AG09309 (cell line): ENCODE measurements at places on chromosomes 4 and X.

- no peak for DNase-seq
Measured at GRCh38 chr4:139146926-139147629, 29.9 kb downstream of the ELF2 start.

- no peak for DNase-seq
Measured at GRCh38 chr4:158046345-158046744, 126.5 kb downstream of the GASK1B start.

DNA sequence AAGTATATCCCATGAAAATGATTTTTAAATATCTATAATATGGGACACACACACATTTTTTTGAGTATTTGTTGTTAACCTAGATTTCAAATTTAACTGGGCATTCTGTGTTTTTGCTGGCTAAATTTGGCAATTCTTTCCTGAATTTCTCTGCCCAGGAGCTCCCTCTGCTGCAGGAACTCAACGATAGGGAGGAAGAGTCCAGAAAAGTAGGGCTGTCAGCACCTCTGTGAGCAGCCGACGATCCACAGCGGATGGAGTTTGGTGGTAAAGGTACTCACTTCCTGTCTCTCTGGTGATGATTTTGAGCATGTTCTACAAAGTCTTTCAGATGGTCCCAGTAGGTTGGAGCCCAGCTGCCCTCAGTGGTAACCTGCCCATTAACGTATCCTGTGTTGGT, 23.1 kb upstream of the TMEM184C start:
- DNase-seq = no peak

- DNase-seq = no peak
Measured at GRCh38 chr4:7394681-7395451, 39.9 kb downstream of the PSAPL1 start.

GRCh38 chr4:40842318-40842717, 92.6 kb downstream of the NSUN7 start:
- DNase-seq = no peak

- no peak for DNase-seq
Measured at GRCh38 chr4:180434131-180434895, 1808.9 kb upstream of the TENM3 start.

DNA sequence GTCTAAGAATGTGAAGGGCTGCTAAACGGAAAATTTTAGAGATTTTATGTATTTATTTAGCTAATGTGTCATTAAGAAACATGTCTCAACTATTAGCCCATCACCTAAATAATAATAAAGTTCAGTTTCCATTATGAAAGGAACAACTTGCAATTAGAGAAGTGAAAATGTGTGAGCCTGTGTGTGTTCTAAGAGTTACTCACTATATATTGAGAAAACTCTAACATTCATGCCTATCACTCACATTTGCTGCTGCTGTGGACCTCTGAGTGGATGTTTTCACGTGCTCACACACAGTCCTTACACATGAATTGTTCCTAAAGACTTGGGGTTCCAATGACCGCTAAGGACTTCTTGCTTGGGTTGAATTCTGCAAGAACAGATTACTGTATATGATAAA, 364.0 kb downstream of the TMA16 start:
- DNase-seq = no peak

DNA sequence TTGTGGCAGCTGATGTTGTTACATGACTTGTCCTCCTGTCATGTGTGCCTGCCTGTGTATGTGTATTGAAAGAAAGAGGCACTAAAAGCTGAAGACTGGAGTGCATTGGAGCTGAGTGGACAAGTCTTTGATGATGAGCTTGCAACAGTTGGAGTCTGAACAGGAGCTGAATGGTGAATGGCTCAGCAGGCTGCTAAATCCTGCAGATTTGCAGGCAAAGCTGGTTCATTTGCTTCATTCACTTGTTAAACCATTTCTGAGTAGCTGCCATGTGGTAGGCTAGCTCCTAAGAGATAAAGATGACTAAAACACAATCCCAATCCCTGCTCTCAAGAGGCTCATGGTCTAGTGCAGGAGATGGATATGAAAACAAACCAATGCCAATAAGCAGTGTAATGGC, 217.3 kb downstream of the CHRDL1 start:
- no peak for DNase-seq

DNA sequence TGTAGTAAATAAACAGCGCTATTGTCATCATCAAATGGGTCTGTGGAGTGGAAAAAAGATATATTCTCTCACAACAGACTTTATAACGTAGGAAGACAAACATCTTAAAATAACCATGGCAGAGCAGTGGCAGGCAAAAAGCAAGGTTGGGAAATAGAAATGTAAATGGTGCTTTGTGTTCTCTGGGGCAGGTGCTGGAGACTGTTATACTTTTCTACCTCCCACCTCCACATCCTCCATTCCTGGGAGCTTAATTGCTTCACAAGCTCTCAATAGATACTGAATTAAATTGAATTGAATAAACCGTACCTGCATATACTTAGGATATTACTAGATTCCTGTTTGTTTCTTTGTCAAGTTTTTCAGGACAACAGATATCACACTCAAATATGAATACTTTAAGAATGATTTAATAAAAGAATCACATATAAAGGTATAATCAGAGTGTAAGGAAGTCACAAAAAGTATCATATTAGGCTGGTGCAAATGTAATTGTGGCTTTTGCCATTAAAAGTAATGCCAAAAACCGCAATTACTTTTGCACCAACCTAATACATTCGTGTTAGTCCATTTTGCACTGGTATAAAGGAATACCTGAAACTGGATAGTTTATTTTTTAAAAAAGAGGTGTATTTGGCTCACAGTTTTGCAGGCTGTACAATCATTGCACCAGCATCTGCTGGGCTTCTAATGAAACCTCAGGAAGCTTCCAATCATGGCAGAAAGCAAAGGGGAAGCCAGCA, 367.3 kb downstream of the GRIA2 start:
- DNase-seq = no peak

GRCh38 chrX:148615491-148615890, 115.1 kb downstream of the AFF2 start:
- DNase-seq = no peak

GRCh38 chrX:16113978-16114565, 9.3 kb upstream of the GRPR start:
- no peak for DNase-seq

DNA sequence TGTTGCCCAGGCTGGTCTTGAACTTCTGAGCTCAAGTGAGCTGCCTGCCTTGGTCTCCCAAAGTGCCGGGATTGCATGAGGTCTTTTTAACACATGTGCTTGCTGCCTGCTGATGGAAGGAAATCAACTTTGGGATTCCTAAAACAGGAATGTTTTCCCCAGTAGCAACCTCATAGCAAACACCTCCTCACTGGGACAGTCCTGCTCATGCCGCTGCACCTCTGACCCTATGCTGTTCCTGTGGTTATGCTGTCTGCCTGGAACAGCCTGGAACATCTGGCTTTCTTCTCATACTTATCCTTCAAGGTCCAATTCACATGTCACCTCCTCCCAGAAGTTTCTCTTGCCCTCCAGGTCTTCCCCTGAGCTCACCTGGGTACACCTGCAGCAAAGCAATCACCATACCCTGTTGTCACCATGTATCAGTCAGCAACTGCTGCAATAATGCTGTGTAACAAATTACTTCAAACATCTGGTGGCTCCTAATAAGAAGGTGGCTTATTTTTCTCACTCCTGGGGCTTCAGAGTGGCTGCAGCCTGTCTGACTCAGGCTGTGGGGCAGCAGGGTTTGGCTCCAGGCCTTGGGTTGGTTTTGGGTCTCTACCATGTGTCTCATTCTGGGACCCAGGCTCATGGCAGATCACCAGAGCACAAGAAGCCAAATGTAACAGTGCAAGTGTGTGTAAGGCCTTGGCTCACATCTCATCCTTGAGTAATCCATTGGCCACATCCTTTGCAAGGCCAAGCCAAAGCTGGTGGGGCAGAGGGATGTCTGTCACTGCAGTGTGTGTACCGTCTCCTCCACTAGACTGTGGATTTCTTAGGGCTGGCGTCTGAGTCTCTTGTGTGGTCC, 59.4 kb upstream of the SORCS2 start:
- no peak for DNase-seq
